ENCODE measurements at places on chromosomes 12 and 14. TPM values are rescaled to one million over a fixed set of nuclear protein-coding genes. Genes with fewer than 3 reads are reported as not detected.

DNA sequence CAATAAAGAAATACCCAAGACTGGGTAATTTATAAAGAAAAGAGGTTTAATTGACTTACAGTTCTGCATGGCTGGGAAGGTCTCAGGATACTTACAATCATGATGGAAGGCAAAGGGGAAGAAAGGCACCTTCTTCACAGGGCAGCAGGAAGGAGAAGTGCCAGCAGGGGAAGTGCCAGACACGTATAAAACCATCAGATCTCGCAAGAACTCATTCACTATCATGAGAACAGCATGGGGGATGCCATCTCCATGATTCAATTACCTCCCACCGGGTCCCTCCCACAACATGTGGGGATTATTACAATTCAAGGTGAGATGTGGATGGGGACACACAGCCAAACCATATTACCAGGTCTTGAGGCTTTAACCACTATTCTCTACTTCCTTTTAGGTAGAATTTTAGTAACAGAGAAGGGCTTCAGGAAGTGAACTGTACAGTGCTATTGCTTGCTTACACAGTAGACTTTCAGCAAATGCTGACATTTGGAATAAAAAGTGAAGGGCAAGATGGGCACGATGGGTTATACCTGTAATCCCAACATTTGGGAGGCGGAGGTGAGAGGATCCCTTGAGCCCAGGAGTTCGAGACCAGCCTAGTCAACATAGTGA lies 40.8 kb upstream of the OR4E1 start:
- no peaks in the 10 kb centered on the region for H3K27me3 ChIP-seq
- no peak overlapping the region for H3K4me3 ChIP-seq
- no peak for DNase-seq
- no peak overlapping the region for H3K27ac ChIP-seq

DNA sequence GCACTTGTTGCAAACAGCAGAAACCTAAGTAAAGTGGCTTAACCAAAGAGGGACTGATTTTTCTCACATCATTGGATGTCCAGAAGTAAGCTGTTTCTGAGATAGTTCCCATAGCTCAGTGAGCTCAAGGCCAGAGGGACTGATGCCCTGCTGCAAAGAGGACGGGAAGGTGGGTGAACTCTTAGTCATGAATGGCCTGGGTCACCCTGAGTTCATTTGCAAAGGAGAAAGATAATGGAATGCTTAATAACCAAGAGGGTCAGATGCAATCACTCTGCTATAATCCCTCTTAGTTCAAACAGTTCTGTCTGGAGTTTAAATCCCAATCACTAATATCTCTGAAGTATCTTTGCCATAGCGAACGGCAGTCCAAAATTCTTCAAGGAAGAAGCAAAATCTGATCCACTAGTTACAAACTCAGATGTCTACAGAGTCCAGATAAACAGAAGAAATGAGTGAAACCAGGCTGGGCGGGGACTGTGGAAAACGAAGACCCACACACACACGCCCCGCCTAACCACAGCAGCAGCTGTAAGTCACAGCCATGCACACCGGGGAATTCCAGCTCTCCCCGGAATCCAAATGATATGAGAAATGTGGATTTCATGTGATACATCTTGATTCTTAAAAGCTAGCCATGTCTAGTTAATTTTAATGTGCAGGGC lies 289.5 kb downstream of the TMEM132D start:
- H3K27ac ChIP-seq: no peak overlapping the region
- H3K36me3 ChIP-seq: no peaks in the 10 kb centered on the region
- no peaks in the 10 kb centered on the region for H3K27me3 ChIP-seq
- DNase-seq: no peak
- no peak overlapping the region for H3K4me3 ChIP-seq

DNA sequence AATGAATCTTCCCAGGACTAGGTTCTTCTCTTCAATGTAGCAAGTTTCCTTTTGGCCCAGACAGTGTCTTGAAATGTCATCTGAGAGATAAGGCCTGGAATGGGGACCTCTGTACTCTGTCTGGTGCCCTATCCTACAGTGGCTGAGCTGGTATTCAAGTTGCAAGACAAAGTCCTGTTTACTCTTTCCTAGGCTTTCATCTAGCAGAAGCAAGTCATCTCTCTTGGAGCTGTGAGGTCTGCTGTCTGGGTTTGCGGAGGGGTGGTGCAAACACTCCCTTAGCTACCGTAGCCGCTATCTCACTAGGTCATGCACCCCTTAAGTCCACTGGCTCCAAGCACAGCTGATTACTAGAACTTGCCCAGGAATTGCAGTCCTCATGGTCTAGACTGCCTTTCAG lies 149.7 kb upstream of the SLC16A7 start:
- no peaks in the 10 kb centered on the region for H3K27me3 ChIP-seq
- DNase-seq: no peak
- H3K27ac ChIP-seq: no peak overlapping the region

- H3K27me3 ChIP-seq: no peaks in the 10 kb centered on the region
- H3K36me3 ChIP-seq: no peaks in the 10 kb centered on the region
- no peak for DNase-seq
- no peak overlapping the region for H3K4me3 ChIP-seq
- no peaks in the 10 kb centered on the region for H3K4me1 ChIP-seq
- no peak overlapping the region for H3K27ac ChIP-seq
These were observed 238.3 kb upstream of the PWP1 start for GRCh38 chr12:107447336-107447735.

- no peak for DNase-seq
- no peak overlapping the region for H3K4me3 ChIP-seq
- H3K4me1 ChIP-seq: peaks cover 8% of the 10 kb centered on the region
- H3K36me3 ChIP-seq: no peaks in the 10 kb centered on the region
These were observed 291.8 kb upstream of the G2E3 start for GRCh38 chr14:30267141-30267540.

- H3K4me1 ChIP-seq: no peaks in the 10 kb centered on the region
- H3K4me3 ChIP-seq: no peak overlapping the region
- DNase-seq: no peak
- no peak overlapping the region for H3K27ac ChIP-seq
- H3K36me3 ChIP-seq: no peaks in the 10 kb centered on the region
These were observed 47.9 kb downstream of the RPH3A start for GRCh38 chr12:112839386-112839972.

GRCh38 chr12:16285586-16285985 lies 8.1 kb upstream of the SLC15A5 start:
- DNase-seq: no peak
- no peak overlapping the region for H3K4me3 ChIP-seq
- no peaks in the 10 kb centered on the region for H3K36me3 ChIP-seq
- no peaks in the 10 kb centered on the region for H3K4me1 ChIP-seq

DNA sequence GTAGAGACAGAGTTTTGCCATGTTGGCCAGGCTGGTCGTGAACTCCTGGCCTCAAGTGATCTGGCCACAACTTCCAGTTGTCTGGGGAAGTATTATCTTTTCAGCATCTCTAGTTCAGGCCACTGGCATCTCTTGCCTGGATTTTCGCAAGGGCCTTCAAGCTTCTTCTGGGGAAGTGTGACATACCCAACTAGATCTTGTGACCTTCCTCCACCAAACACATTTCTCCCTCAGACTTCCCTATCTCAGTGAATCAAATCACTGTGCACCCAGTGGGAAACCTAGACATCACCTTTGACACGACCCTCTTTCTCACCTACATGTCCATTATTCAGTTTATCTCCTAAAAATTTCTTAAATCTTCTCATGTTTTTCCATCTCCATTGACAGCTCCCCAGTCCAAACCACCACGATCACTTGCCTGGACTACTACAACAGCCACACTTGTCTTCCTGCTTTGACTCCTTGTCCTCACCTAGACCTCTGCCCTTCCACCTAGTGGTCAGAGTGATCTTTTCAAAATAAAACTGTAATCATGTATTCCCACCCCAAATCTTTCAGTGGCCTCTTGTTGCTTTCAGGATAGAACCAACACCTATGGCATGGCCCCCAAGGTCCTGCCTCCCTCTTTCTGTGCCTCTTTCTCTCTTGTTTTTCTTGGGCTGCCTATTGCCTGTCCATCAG lies 3.3 kb downstream of the EEF1AKMT3 start:
- peaks cover 19% of the 10 kb centered on the region for H3K4me1 ChIP-seq
- no peak overlapping the region for H3K27ac ChIP-seq
- no peak for DNase-seq
- H3K36me3 ChIP-seq: peaks cover 12% of the 10 kb centered on the region
- no peak overlapping the region for H3K4me3 ChIP-seq

GRCh38 chr12:116408489-116409250 lies 131.2 kb upstream of the MED13L start:
- H3K4me1 ChIP-seq: peaks cover 24% of the 10 kb centered on the region
- H3K27ac ChIP-seq: no peak overlapping the region
- no peaks in the 10 kb centered on the region for H3K36me3 ChIP-seq
- no peaks in the 10 kb centered on the region for H3K27me3 ChIP-seq
- no peak overlapping the region for H3K4me3 ChIP-seq

- H3K4me1 ChIP-seq: peaks cover 8% of the 10 kb centered on the region
- H3K4me3 ChIP-seq: no peak overlapping the region
- no peak for DNase-seq
- H3K36me3 ChIP-seq: no peaks in the 10 kb centered on the region
These were observed 60.4 kb upstream of the METAP2 start for GRCh38 chr12:95413576-95413975.

DNA sequence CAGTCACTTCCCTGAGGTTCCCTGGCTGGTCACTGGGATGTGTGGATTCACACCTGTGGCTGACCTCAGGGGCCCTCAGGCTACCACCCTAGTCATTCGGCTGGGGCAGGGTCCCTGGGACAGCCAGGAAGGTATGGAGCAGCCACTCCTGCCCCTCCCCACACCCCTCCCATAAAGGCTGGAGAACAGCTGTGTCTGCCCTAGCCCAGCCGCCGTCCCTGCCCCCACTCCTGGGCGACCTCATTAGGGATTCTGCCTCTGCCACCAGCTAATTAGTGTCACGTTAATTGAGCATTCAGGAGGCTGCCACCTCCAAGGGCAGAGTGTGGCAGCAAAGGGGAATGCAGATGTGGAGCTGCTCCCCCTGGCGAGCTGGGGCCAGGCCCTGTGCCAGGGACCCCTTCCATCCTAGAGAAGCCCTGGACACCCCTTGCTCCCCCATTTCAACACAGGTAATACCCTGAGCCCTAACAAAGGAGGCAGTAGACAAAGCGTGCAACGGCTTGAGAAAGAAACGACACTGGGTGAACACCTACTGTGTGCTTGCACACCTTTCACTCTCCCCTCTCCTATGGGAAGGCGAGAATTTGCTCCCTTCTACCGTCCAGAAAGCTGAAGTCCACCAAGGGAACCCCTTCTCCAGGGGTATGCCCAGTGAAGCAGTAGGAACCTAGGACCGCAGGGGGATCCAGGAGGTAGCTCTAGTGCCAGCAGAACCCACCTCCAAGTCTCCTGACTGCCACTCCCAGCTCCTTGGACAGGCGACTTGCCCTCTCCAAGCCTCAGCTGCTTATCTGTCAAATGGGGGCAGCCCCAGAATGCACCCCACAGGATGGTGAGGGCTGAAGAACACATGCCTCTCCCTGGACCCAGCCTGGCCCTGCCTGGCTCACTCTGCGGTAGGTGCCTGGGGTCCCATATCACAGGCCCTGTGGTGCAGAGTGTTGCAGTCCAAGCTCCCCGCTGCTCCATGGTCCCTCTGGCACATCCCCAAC lies 45.1 kb downstream of the FAM222A start:
- H3K4me1 ChIP-seq: no peaks in the 10 kb centered on the region
- no peaks in the 10 kb centered on the region for H3K27me3 ChIP-seq
- no peak overlapping the region for H3K4me3 ChIP-seq
- H3K27ac ChIP-seq: no peak overlapping the region

GRCh38 chr12:69921831-69922230 lies 96.8 kb downstream of the MYRFL start:
- H3K4me3 ChIP-seq: no peak overlapping the region
- no peak overlapping the region for H3K27ac ChIP-seq
- H3K4me1 ChIP-seq: no peaks in the 10 kb centered on the region
- DNase-seq: no peak
- H3K27me3 ChIP-seq: no peaks in the 10 kb centered on the region

GRCh38 chr12:87107270-87107669 lies 851.1 kb upstream of the MGAT4C start:
- no peaks in the 10 kb centered on the region for H3K4me1 ChIP-seq
- no peak overlapping the region for H3K27ac ChIP-seq
- no peaks in the 10 kb centered on the region for H3K27me3 ChIP-seq
- no peak for DNase-seq
- no peaks in the 10 kb centered on the region for H3K36me3 ChIP-seq

GRCh38 chr14:100667656-100668055 lies 59.0 kb upstream of the DLK1 start:
- peaks cover 41% of the 10 kb centered on the region for H3K27me3 ChIP-seq
- H3K4me3 ChIP-seq: no peak overlapping the region
- no peak for DNase-seq
- H3K27ac ChIP-seq: no peak overlapping the region

DNA sequence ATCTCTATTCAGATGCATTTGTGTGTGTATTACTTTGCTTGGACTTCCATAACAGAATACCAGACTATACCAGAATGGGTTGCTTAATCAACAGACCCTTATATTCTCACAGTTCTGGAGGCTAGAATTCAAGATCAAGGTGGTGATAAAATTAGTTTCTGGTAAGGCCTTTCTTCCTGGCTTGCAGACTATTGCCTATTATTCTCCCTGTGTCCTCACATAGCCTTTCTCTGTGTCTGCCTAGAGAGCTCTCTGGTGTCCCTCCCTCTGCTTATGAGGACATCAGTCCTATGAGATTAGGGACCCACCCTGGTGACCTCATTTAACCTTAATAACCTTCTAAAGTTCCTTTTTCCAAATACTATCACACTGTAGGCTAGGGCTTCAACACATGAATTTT lies 106.0 kb downstream of the FAR2 start:
- no peak for DNase-seq
- peaks cover 5% of the 10 kb centered on the region for H3K4me1 ChIP-seq
- no peaks in the 10 kb centered on the region for H3K27me3 ChIP-seq
- no peak overlapping the region for H3K4me3 ChIP-seq
- no peaks in the 10 kb centered on the region for H3K36me3 ChIP-seq
- no peak overlapping the region for H3K27ac ChIP-seq

DNA sequence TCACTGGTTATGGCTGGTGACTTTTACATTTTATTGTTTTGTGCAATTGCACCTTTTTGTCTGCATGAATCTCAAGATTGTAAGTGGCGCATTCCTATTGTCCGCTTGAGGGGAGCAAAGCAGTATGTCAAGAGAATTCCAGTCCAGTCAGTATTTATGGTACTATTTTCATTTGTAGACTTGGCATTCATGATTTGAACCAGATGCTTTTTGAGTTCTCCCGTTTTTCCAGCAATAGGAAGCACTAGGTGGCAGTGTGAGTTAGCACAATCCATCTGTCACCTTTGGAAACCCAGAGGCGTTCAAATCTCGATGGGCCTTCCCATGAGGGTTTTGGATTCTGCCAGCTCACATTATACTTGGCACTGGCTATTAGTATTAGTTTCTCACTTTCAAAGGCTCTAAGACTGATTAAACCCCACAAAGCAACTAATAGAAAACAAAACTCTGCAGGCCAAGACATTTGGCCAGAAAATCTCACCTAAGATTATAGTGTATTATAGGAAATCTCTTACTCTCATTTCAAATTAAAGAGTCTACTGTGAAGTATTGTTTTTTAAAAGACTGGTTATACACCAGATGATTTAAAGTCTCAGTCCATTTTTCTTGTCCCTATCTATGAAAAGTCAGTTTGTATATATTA lies 2.2 kb downstream of the DACT1 start:
- H3K36me3 ChIP-seq: no peaks in the 10 kb centered on the region
- H3K27ac ChIP-seq: no peak overlapping the region
- DNase-seq: no peak
- no peak overlapping the region for H3K4me3 ChIP-seq

LRRC43 gene
- not detected for total RNA-seq

REP15 gene
- 1.8 TPM for total RNA-seq

HOXC9 gene
- 13.6 TPM for total RNA-seq

GPRC5D gene
- not detected for total RNA-seq

NINJ2 gene
- total RNA-seq: 106 TPM

NOS1 gene
- total RNA-seq: 11.0 TPM

CLECL1 gene
- total RNA-seq: not detected

MYO1A gene
- 0.56 TPM for total RNA-seq

WSCD2 gene
- not detected for total RNA-seq

HPD gene
- 2.0 TPM for total RNA-seq
